ENCODE measurements at places on chromosomes 16 and 17. TPM values are rescaled to one million over a fixed set of nuclear protein-coding genes. Genes with fewer than 3 reads are reported as not detected.

The ACSM5 gene
- polyA plus RNA-seq = 1.4 TPM

The LMF1 gene
- 17.8 TPM for polyA plus RNA-seq

The PDIA2 gene
- not detected for polyA plus RNA-seq

The ALOX15 gene
- polyA plus RNA-seq = 0.58 TPM

DNA sequence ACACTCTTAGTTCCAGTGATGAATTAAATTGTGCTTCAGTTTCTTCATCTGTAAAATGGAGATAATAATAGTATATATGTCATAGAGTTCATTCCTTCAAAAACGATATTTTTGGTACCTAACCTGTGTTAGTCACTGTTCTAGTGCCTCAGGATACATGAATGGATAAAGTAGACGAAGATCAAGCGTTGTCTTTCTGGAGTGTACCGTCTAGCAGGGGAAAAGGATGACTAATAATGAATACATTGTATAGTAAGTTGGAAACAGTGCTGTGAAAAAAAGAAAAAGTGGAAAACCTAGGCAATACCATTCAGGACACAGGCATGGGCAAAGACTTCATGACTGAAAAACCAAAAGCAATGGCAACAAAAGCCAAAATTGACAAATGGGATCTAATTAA lies 8.6 kb downstream of the KRT10 start:
- H3K4me3 ChIP-seq = no peak overlapping the region
- no peaks in the 10 kb centered on the region for H3K27me3 ChIP-seq

- H3K4me3 ChIP-seq = no peak overlapping the region
- no peaks in the 10 kb centered on the region for H3K27me3 ChIP-seq
- DNase-seq = no peak
- no peaks in the 10 kb centered on the region for H3K36me3 ChIP-seq
- H3K4me1 ChIP-seq = no peaks in the 10 kb centered on the region
Observed at GRCh38 chr16:23354246-23354645, 52.1 kb downstream of the SCNN1B start.

The PRSS22 gene
- not detected for polyA plus RNA-seq

DNA sequence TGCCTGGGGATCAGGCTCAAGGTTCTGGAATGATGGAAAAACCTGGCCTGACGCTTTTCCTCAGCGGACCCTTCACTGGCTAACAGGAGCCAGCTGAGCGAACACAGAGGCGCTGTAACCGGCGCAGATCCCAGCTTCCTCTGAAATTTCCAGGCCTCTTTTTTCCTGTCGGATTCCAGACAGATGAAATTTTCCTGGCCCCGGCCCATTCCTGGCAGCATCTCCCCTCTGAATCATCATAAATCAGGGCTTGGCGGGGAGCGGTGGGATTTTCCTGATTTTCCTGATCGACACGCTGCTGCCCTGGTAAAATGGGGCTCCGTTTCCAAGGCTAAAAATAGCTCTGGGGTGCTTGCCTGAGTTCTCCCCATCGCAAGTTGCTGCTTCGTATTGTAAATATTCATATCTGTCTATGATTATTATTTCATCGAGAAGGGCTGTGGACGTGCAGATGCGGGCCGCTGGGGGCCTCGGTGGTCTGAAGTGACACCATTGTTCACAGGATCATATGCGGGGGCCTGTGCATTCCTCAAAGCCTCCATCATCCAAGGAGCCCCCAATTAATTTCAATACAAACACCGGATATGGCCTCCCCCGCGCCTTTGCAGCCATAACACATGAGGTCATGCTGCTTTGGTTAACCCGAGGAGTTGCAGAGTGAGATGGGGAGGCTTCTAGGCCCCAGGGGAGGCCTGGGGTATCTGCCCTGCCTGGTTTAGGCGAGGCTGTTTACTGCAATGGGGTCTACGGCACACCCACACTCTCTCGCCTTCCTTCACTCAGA lies 45.8 kb upstream of the ETV4 start:
- peak; percentile 81 for DNase-seq
- H3K4me3 ChIP-seq = peak overlapping the region; percentile 18
- no peaks in the 10 kb centered on the region for H3K36me3 ChIP-seq
- no peaks in the 10 kb centered on the region for H3K27me3 ChIP-seq

The CHP2 gene
- polyA plus RNA-seq = 0.15 TPM

DNA sequence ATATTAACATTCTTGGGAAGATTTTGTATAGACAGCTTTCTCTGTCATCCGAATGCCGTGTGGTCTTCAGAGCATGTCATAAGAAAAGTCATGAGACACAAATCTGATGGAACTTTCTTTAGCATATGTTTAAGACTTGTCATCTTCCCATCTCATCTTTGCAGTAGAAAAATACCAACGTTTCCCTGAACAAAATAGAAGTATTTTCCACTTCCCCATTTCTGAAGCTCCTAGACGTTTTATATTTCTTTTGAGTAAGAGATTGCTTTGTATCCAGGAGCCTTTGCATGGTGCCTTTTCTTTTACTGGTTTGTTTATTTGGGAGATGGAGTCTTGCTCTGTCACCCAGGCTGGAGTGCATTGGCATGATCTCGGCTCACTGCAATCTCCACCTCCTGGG lies 235.1 kb downstream of the PRKCA start:
- H3K27me3 ChIP-seq = no peaks in the 10 kb centered on the region
- H3K36me3 ChIP-seq = no peaks in the 10 kb centered on the region
- no peak for DNase-seq
- H3K4me1 ChIP-seq = peaks cover 27% of the 10 kb centered on the region
- H3K27ac ChIP-seq = no peak overlapping the region

DNA sequence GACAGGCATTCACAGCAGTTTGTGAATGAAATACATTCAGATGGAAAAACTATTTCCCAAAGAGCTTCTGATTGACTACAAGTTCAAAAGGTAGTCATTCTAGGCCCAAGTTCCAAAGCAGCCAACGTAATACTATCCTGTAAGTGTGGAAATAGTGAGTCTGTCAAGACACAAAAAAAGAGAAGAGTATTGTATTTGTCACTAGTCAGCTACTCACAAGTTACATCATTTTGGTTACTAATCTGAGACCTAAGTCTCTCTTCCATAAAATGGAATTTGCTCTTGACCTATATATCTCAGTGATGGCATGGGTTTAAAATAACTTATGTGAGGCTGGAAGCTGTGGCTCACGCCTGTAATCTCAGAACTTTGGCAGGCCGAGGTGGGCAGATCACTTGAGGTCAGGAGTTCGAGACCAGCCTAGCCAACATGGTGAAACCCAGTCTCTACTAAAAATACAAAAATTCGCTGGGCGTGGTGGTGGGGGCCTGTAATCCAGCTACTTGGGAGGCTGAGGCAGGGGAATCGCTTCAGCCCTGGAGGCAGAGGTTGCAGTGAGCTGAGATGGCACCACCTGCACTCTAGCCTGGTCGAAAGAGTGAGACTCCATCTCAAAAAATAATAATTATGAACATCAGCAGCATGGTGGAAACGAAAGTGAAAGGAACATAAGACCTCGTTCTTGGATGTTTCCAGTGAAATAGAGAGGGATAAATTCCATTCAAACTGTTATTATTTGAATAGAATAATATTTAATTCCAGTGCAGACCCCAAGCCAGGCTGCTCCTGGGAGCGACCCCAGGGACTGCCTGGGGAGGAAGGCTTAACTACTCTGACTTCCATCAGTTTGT lies 2.9 kb downstream of the CMC2 start:
- H3K4me3 ChIP-seq = no peak overlapping the region
- H3K27me3 ChIP-seq = no peaks in the 10 kb centered on the region
- peaks cover 9% of the 10 kb centered on the region for H3K4me1 ChIP-seq
- H3K27ac ChIP-seq = no peak overlapping the region
- H3K36me3 ChIP-seq = no peaks in the 10 kb centered on the region

GRCh38 chr16:57185446-57185944 lies 344 bp downstream of the PSME3IP1 start:
- peak overlapping the region; percentile 65 for H3K27ac ChIP-seq
- no peaks in the 10 kb centered on the region for H3K27me3 ChIP-seq
- H3K4me3 ChIP-seq = peak overlapping the region; percentile 85
- peak; percentile 70 for DNase-seq
- no peaks in the 10 kb centered on the region for H3K36me3 ChIP-seq

GRCh38 chr16:30659507-30660423 lies 1.5 kb downstream of the FBRS start:
- H3K4me3 ChIP-seq = peak overlapping the region; percentile 70
- H3K4me1 ChIP-seq = peaks cover 11% of the 10 kb centered on the region
- H3K36me3 ChIP-seq = no peaks in the 10 kb centered on the region
- DNase-seq = peak; percentile 69
- H3K27me3 ChIP-seq = no peaks in the 10 kb centered on the region

- H3K36me3 ChIP-seq = no peaks in the 10 kb centered on the region
- no peak overlapping the region for H3K27ac ChIP-seq
- no peaks in the 10 kb centered on the region for H3K27me3 ChIP-seq
Observed at GRCh38 chr16:5649762-5650743, 552.5 kb upstream of the EEF2KMT start.

DNA sequence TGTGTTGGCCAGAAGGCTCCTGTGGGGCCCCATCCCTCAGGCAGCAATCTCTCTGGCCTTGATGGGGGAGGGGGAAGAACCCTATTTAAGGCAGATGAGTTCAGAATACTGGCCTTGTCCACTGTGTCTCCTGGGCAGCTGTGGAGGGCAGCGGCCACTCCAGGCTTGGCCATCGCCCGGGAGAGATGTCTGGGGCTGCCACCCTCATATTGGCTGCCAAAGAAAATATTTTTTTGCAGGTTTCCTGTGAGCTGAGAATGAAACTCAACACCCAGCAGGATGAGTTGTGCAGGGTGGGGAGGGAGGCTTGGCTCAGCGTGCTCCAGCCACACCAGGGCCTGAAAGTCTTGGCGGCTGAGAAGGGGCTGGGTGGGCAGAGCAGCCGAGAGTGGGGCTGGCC lies 14.4 kb upstream of the TIMP2 start:
- no peak overlapping the region for H3K4me3 ChIP-seq
- DNase-seq = no peak
- no peaks in the 10 kb centered on the region for H3K27me3 ChIP-seq
- peaks cover 26% of the 10 kb centered on the region for H3K4me1 ChIP-seq
- peak overlapping the region; percentile 50 for H3K27ac ChIP-seq

The CDH5 gene
- 36.8 TPM for polyA plus RNA-seq

- H3K27me3 ChIP-seq = no peaks in the 10 kb centered on the region
- H3K4me1 ChIP-seq = peaks cover 6% of the 10 kb centered on the region
- H3K27ac ChIP-seq = no peak overlapping the region
Observed at GRCh38 chr16:15487336-15488284, 53.2 kb downstream of the BMERB1 start.

GRCh38 chr17:42097691-42098631 lies at the start of gene ZNF385C:
Gene ZNF385C (minus strand): TSS chr17:42098473. CDS start chr17:42063056, 35,417 bp downstream.
- peaks cover 3% of the 10 kb centered on the region for H3K4me1 ChIP-seq
- no peaks in the 10 kb centered on the region for H3K36me3 ChIP-seq
- H3K27ac ChIP-seq = no peak within 1 kb of the TSS
- DNase-seq = peak; percentile 43
- H3K4me3 ChIP-seq = no peak within 1 kb of the TSS

The CAVIN1 gene
- 226 TPM for polyA plus RNA-seq

DNA sequence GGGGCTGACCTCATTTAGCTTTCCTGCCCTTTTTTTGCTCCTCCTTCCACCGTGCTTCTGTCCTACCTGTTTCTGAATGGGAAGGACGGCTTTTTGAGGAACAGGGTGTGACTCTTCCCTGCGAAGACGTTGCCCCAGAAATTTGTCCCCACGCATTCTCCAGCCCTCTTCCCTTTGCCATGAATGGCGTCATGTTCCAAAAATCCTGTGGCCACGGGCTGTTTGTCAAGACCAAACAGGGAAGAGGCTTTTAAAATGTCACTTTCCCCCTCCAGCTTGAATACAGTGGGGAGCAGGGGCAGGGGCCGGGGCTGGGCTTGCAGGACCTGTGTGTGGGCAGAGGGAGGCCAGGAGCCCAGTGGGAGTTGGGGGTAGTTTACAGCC lies 13.9 kb downstream of the MPRIP start:
- no peaks in the 10 kb centered on the region for H3K27me3 ChIP-seq
- DNase-seq = peak; percentile 13
- peaks cover 37% of the 10 kb centered on the region for H3K4me1 ChIP-seq

The CDH13 gene
- 34.2 TPM for polyA plus RNA-seq

GRCh38 chr17:1590029-1590746 lies 27.6 kb upstream of the PITPNA start:
- H3K4me3 ChIP-seq = no peak overlapping the region
- DNase-seq = no peak
- H3K4me1 ChIP-seq = peaks cover 2% of the 10 kb centered on the region
- H3K36me3 ChIP-seq = no peaks in the 10 kb centered on the region

GRCh38 chr17:78342449-78343186 lies 17.3 kb downstream of the SOCS3 start:
- no peaks in the 10 kb centered on the region for H3K36me3 ChIP-seq
- H3K4me1 ChIP-seq = peaks cover 8% of the 10 kb centered on the region
- H3K27ac ChIP-seq = peak overlapping the region; percentile 87
- DNase-seq = peak; percentile 82
- H3K4me3 ChIP-seq = peak overlapping the region; percentile 42

The ABCA6 gene
- polyA plus RNA-seq = 55.3 TPM

The FOXC2 gene
- polyA plus RNA-seq = 2.5 TPM

The KRTAP2-2 gene
- polyA plus RNA-seq = not detected

GRCh38 chr17:78879635-78880186 lies 23.3 kb downstream of the CEP295NL start:
- no peaks in the 10 kb centered on the region for H3K36me3 ChIP-seq
- H3K4me1 ChIP-seq = peaks cover 43% of the 10 kb centered on the region
- H3K4me3 ChIP-seq = peak overlapping the region; percentile 8
- H3K27me3 ChIP-seq = no peaks in the 10 kb centered on the region
- peak; percentile 87 for DNase-seq

GRCh38 chr17:80802626-80803450 lies 188.8 kb upstream of the CHMP6 start:
- no peaks in the 10 kb centered on the region for H3K27me3 ChIP-seq
- H3K36me3 ChIP-seq = no peaks in the 10 kb centered on the region
- no peak overlapping the region for H3K4me3 ChIP-seq
- no peaks in the 10 kb centered on the region for H3K4me1 ChIP-seq
- H3K27ac ChIP-seq = no peak overlapping the region

The PLA2G10 gene
- not detected for polyA plus RNA-seq

DNA sequence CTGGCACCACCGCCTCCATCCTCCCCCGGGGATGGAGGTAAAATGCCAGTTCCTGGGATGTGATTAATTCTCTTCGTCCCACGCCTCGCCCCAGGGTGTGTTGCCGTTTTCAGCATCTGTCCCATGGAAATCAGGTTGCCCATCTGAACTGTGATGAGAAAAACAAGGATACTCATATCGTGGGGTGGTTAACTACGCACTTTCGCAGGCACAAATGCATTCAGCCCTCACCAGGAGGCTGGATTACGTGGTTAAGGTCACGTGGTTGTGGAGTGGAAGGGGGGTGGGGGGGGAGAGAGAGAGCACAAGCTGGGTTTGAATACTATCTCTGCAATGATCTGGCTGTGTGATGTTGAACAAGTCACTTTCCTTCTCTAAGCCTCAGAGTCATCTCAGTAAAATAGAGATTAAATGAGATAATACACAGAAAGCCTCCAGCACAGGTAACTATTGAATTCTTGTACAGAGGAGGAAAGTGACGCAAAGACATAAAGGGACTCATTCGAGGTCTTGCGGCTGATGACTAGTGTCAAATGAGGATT lies 74.7 kb downstream of the BMERB1 start:
- no peaks in the 10 kb centered on the region for H3K36me3 ChIP-seq
- no peak overlapping the region for H3K27ac ChIP-seq
- no peaks in the 10 kb centered on the region for H3K27me3 ChIP-seq
- H3K4me3 ChIP-seq = no peak overlapping the region

The ETV4 gene
- polyA plus RNA-seq = 0.39 TPM
